ENCODE measurements at places on chromosomes 2 and 18.

DNA sequence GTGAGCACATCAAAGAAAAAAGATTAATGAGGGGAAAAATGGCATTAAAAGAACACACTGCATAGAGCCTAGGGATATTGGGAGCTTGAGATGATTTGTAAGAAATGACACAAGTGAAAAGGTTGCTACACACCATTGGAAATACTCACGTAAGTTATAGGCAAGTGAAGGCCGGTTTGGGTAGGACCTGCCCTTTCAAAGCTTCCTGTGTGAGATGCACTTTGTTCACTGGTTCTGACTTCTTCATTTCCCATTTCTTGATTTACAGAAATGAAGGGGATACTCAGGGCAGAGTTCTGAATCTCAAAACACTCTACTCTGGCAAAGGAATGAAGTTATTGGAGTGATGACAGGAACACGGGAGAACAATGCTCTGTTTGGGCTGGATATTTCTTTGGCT, at the start of gene IL18RAP:
TSS of gene IL18RAP (plus strand) at position 251 of the 400 bp plus-strand sequence. CDS start at position 369, 118 bp downstream.
- no peak for DNase-seq

DNA sequence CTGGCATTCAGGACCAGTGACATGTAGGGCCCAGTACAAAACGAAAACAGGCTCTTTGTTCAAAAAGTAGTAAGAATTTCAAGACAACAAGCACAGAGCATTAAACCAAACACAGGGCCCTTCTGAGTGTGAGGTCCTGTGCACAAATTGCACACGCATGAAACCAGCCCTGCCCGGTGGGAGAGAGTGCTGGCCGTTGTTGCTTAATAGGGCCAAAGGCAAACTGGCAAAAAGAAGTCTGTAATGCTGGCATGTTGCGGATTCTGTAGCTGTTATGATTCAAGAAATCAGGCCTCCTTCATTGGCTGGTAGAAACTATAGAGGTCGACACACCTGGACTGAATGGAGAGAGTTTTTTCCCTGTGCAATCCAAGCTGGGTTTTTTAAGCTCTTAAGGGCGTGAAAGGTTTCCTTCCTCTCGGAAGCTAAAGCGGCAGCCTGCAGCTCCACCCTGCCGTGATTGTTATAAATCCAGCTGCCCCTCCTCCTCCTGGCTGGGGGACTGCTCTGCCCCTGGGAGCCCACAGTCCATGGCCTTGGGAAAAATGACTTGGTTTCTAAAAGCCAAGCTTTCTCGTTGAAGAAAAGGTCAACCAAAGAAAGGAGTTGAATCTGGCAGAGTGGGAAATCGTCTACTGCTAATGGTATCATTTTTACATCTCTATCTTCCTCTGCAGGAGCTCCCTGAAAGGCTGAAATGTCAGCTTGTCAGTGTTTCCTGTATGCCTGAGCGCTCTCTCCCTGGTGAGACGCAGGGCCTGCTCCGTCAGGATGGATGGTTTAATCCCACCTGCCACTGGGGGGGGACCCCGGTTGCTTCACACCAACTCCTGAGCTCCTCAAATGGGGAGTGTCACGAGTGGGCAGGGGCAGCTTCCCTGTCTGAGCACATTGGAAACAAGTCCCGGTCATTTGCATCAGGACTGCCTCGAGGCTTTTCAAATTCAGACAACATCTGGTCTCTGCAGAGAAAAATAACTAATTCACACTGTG, 143.6 kb downstream of the ALPK2 start:
- DNase-seq: no peak

DNA sequence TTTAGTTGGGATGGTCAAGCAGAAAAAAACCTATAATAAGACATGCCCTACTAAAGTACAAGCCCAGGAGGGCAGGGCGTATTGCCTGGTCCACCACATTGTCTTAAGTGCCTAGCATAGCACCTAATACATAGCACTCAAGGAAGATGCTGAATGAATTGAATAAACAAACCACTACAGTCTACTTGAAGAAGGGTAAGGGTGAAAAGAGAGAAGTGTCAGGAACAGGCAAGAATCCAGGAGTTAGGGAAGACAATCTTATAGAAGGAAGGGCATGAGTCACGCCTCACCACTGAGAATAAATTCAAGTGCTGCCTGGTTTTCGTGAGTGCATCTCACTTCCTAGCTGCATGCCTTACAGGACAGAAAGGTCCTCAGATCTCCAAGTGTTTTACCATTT, 13.9 kb downstream of the SLC19A3 start:
- DNase-seq: no peak

GRCh38 chr2:225398372-225398771, 1.1 kb upstream of the NYAP2 start:
- DNase-seq: no peak

All from AG08396 (cell line).